ENCODE measurements at places on chromosomes 12 and 14.

DNA sequence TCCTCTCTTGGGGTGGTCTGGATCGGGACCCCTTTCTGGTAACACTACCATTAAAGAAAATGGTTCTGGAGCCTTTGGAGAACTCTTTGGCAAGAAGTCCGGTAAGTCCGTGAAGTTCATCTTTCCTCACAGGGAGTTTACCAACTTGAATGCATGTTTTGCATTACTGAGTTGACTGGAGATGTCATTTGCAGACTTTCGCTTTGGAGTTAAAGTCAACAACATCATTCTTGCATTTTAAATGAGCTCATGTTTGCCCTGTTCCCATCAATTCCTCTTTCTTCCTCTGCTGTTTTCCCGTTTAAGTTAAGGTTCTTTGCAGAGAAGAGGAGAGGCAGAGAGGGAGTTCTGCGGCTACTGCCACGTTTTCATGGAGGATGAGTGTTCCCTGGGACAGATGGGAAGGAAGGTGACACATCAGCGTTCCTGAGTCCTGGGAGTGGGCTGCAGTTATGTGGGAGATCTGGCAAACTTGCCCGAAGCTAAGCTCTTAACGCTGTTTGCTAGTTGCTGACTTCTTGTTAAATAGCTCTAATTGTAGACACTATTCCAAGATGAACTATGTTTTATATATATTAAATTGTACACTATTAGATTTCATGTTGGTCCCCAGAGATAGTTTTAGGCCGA lies 18.8 kb upstream of the PRICKLE1 start:
- no peak for DNase-seq

DNA sequence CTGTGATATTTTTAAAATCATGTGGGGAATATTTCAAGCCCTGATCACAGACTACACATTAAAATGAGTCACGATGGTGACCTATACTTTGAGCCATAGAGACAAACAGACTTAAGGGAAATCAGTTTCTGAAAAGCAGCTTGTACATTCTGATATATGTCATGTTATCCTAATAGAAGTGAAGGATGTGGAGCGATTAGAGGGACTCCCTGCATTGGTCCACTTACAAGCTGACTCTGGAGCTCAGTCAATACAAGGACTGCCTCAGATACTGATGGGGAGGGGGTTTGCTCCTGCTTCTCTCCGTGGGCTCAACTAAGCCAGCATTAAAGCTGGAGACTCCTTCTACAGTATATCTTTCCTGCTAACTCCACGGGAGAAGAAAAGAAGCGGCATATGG lies 173.5 kb downstream of the ALG10B start:
- no peak for DNase-seq

DNA sequence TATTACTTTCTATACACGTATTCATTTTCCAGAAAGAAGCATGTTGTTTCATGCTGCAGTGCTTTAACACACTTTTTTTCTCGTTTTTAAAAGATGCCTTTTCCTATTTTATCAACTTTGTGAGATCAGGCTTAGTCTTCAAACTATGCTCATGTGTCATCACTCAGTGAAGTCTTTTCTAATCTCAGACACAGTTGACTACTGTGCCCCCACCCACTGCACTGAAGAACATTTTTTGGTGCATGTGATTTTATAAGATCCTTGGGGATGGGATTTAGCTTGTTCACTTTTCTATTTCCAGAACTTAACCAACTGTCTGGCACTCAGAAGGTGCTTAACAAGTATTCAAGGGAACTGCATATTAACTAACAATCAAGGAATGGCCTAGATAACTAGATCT lies 85.5 kb downstream of the CDK17 start:
- DNase-seq: peak; percentile 33

GRCh38 chr12:63304887-63305316 lies 153.9 kb upstream of the AVPR1A start:
- no peak for DNase-seq

- no peak for DNase-seq
Measured at GRCh38 chr12:179131-179884, 34.6 kb downstream of the SLC6A12 start.

DNA sequence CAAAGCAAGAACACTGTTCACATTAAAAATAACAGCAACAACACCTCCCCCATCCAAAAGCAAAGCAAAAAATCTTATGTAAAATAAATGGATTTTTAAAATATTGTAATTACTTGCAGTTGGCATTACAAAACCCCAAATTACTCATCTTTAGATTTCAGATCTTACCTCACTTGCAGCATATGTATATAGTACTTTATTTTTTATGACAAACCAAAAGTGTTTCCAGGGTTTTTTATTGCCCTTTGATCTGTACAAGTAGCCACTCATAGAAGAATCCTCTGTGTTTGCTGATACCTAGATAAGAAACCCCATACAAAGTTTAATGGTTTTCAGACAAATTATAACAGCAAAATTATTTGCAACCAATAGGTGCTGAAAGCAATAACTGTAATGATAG lies 12.2 kb upstream of the NR2C1 start:
- DNase-seq: no peak

GRCh38 chr12:70459786-70460185 lies 93.7 kb downstream of the KCNMB4 start:
- DNase-seq: no peak

- DNase-seq: no peak
Measured at GRCh38 chr14:45715946-45716345, 462.9 kb upstream of the MIS18BP1 start.

- DNase-seq: no peak
Measured at GRCh38 chr12:98816720-98817119, 171.6 kb downstream of the APAF1 start.

- peak; percentile 60 for DNase-seq
Measured at GRCh38 chr12:101839324-101840283, 8.8 kb upstream of the GNPTAB start.

DNA sequence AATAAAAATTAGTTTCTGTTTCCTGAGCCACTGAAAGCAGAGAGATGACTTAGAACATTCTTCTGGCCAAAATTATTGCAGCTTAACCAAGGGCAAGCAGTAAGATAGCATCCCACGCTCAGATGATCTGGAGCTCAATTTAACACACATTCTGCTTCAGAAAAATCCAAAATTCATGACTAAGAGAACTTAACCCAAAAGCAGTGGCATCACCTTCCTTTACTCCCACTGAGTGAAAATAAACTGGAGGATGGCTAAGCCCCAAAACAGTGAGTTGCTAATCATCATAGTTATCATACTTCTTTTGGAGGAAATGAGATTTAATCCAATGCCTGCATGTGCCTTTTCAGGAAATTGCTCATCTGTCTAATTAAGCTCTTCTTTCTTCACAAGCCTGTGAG lies 195.4 kb downstream of the DUSP6 start:
- no peak for DNase-seq

- DNase-seq: no peak
Measured at GRCh38 chr12:52436828-52437474, 2.8 kb upstream of the KRT75 start.

DNA sequence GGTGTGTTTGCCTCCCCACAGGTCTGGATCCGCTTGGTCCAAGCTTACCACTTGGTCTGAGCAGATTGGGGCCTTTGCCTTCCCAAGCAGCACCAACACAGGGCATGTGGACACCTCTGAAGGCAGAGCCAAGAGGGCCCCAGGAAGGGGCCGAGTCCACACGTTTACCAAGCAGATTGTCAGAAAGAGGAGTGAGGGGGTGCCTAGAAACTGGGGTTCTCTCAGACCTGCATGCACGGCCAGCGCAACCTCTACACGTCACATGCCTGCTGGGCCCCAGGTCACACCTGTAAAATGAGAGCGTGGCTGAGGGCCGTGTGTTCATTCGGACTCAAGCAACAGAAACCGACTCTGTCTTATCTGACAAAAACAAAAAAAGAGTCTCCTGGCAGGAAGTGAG lies 96.9 kb downstream of the PAPOLA start:
- no peak for DNase-seq

GRCh38 chr12:96258104-96258961 lies 64.2 kb downstream of the ELK3 start:
- DNase-seq: peak; percentile 52

DNA sequence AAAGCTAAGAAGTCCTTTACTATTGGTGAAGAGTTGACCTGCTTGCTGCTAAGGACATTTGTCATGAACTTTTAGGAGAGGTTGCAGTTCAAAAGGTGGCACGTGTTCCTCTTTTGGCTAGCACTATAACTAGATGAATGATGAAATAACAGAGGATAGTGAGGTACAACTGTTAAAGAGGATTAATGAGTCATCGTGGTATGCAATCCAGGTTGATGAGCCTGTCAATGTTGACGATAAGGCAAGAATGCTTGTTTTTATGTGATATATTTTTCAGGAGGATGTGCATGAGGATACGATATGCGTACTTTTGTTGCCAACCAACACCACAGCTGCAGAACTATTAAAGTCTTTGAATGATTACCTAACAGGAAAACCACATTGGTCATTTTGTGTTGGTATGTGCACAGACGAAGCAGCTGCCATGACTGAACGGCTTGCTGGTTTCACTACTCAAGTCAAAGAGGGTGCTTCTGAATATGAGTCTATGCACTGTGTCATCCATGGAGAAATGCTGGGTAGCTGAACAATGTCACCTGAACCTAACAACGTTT lies 10.6 kb downstream of the CEP128 start:
- no peak for DNase-seq

DNA sequence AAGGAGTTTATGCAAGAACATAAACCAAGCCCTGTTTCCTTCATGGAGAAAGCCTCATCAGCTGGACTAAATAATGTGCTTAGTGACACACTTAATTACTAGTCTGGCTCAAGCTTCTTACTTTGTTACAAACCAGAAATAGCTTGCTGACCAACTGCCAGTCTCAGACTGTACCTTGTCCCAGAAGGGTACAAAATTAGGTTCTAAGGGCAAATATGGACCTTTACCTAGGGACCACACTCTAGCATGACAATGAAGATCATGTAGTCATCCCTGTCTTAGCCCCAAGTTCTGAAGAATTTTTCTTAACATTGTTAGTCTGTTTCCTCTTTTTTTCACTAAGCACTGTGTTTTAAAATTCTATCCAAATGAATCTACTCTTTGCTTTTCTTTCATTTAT lies 2.2 kb downstream of the AMN1 start:
- no peak for DNase-seq

GRCh38 chr14:69682621-69683263 lies 71.3 kb downstream of the SUSD6 start:
- DNase-seq: no peak

GRCh38 chr14:94769391-94770250 lies at the start of gene GSC:
GSC (minus strand) TSS chr14:94770113; CDS start chr14:94770015, 98 bp downstream.
- peak; percentile 11 for DNase-seq

DNA sequence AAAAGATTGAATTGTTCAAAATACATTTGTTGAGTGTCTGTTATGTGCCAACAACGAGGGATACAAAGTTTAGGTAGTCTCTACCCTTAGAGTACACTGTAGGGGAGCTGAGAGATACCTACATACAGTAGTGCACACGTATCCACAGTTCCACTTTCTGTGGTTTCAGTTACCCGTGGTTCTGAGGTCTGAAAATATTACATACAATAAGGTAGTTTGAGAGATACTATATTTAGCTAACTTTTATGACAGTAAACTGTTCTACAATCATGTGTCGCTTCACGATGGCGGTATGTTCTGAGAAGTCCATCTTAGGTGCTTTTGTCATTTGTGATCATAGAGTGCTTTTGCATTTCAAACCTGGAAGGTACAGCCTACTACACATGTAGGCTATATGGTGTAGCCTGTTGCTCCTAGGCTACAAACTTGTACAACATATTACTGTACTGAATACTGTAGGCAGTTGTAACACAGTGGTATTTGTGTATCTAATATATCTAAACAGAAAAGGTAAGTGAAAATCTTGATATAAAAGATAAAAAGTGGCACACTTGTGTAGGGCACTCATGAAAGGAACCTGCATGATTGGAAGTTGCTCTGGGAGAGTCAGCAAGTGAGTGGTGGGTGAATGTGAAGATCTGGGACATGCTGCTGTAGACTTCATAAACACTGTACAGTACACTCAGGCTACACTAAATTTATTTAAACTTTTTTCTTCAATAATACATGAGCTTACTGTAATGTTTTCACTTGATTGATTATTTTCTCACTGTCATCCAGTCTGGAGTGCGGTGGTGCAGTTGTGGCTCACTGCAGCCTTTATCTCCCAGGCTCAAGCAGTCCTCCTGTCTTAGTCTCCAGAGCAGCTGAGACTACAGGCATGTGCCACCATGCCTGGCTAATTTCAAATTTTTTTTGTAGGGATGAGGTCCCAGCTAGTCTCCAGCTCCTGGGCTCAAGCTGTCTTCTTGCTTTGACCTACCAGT lies 4.0 kb downstream of the CPSF6 start:
- no peak for DNase-seq

GRCh38 chr12:131987552-131987951 lies 37.8 kb downstream of the EP400 start:
- no peak for DNase-seq

DNA sequence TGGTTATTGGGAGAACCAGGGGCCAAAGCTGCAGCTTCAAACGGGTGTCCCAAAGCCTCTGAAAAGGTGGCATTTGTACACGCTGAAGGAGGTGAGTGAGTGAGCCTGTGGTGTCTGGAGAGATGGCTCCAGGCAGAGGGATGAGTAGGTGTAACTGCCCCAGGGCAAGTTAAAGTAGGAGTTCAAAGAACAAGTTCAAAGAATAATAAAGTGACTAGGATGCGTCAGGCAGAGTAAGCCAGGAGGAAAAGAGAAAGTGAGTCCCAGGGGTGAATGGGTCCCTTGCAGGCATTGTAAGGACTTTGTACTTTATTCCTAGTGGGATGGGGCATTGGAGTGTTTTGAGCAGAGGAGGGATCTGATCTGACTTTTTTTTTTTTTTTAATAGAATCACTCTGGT lies 201.4 kb upstream of the PWP1 start:
- no peak for DNase-seq

GRCh38 chr12:49017891-49018260 lies 700 bp downstream of the PRKAG1 start:
- no peak for DNase-seq

DNA sequence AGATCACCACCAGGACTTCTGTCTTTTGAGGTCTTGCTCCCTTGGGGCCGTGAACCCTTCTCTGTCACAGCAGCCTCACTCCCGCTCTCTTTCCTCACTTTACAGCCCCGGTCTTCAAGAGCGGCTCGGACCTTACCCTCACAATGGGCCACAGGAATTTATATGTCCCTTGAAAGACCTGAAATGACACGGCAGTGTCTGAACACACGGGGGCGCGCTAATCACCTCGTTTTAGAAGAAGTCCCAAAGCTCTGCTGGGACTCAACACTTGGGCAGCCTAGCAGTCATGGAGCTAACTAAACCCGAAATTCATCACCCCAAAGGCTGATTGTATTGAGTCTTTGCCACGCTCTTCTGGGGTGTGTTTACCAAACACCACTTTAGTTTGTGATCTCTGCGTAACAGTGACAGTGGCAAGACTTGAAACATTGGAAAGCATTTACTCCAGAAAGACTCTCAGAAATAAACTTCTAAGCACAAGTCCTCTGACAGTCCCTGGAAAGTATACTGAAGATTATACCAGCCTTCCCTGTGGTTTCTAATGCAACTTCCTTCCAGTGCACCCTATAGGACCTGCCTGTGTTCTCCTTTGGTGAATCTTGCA lies 29.0 kb downstream of the SERPINA11 start:
- DNase-seq: peak; percentile 67

GRCh38 chr12:32039347-32039746 lies 67.3 kb upstream of the BICD1 start:
- DNase-seq: no peak
